ENCODE measurements at places on chromosomes 7 and 10.

GRCh38 chr10:116719804-116720203 lies 22.6 kb downstream of the HSPA12A start:
- DNase-seq = no peak

- peak; percentile 8 for DNase-seq
These were observed 192.5 kb upstream of the PRSS1 start for GRCh38 chr7:142556740-142557139.

- no peak for DNase-seq
These were observed 1.9 kb downstream of the EXOC6 start for GRCh38 chr10:92850185-92850584.

DNA sequence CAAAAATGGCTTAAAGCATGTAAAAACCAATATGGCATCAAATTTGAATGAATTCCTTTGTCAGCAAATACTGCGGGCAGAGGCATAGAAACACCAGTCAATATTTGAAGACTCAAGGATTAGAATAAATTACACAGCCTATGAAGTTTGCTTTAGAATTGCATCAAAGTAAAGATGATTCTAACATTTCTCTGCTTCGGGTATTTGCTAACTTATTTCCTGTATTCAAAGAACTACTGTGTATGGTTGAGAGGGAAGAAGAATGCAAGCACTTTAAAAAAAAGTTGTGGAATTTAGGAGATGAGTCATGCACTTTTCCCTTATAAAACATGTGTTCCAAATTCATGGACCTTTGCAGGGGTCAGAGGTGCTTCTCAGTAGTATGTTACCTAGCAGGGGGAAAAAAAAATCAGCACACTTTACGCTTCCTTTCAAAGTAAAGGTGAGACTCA lies 90.1 kb downstream of the PIP4K2A start:
- no peak for DNase-seq

- no peak for DNase-seq
These were observed 27.3 kb upstream of the NRG3 start for GRCh38 chr10:81847675-81848074.

DNA sequence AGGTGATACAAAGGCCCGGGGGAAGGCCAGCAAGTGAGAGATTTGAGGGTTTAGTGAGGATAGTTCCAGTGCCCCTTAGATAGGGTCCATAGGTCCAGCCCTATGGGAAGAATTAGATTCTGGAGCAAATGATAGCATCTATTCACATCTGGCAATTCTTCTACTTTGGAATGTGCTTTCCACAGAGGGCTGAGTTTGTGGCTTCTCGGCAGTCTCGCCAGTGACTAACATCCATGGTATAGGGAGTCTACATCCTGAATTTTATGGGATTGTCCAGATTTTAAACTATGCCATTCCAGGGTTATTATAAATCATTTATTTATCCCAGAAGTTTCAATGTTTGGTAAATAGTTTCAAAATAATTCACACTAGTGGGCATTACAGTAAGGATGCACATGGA lies 207.3 kb upstream of the ADO start:
- no peak for DNase-seq

- DNase-seq = no peak
These were observed 13.8 kb downstream of the DAGLB start for GRCh38 chr7:6433784-6434615.

- no peak for DNase-seq
These were observed 624 bp upstream of the CEP55 start for GRCh38 chr10:93495654-93496321.

- no peak for DNase-seq
These were observed 50.7 kb upstream of the ITGB8 start for GRCh38 chr7:20279979-20280378.

DNA sequence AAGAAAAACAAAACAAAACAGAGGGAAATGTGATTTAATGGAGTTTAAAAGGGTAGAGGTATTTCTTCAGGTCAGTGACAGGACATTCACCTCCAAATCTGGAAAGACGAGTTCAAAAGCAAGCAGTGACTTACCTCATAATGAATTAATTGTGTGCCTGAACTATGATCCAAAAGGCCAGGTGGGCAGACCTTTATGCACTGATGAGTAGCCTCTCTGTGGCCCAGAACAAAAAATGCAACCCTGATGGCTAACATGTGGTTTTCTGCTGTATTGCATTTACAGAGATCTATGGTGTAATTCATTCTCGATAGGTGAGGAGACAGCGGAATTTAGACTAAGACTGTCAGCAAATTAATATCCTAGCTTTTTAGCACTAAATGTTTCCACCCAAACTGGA lies 142.0 kb downstream of the HDAC9 start:
- DNase-seq = no peak

GRCh38 chr10:43943818-43944360 lies 295.2 kb upstream of the ZNF32 start:
- no peak for DNase-seq

DNA sequence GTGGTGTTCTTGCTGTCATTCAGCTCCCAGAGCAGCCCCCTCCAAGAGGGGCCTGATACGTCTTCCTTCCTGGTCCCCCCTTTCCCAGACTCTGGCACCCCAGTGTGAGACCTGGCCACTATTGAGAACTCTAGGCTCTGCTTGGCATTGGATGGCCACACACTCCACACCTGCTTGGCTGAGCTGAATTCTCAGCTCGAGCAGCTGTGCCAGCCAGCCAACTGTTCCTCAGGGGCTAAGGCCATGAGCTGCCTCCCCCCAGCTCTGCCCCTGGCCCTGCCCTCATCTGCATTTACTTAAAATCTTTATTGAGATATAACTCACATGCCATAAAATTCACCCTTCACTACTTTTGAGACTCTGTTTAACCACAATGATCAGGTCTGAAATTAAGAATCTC lies 6.7 kb downstream of the TLL2 start:
- DNase-seq = no peak

DNA sequence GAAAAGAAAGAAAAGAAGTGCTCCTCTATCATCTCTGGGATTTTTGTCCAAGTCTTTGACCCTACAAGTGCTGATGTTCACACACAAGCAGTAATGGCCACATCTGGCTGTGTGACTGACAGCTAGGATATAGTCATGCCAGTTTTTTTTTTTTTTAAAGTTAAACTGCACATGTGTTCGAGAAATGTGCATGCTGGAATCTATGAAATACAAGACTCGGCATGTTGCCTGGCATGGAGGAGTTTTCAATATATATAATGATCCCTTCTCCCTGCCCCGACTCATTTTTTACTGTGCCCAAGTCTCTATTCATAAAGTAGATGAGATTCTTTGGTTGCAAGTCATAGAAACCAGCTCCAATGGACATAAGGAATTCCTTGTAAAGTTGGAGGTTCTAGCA lies 60.4 kb upstream of the FGFR2 start:
- DNase-seq = no peak

GRCh38 chr10:10677479-10677878 lies 340.2 kb upstream of the CELF2 start:
- DNase-seq = no peak

DNA sequence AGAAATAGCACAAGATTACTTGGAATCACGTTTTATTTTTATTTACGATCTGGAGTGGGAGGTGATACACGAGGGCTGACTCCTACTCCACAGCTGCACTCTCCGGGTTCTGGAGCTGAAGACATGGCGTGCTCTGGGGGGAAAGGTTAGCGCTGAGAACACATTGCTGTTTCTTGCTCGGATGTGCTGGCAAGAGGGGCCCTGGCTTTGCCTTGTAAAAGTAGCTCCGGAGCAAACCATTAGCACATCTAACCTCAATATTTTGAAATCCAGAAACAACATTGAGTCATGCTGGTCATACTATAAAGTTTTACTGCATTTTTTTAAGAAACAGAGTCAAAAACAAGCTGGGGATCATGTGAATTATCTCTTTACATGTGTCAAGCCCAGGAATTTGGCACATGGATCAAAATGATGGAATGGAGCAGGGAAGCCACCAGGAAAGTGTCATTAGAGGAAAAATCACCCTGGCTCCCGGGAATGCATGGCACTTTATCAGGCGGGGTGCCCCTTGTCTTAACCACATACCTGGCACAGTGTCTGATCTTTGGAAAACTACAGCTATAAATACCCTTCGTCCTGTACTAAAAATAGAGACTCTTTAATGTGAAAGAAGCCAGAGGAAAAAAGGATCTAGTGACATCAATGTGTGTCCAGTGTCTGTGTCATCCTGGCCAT lies 31.6 kb upstream of the LYZL1 start:
- no peak for DNase-seq

DNA sequence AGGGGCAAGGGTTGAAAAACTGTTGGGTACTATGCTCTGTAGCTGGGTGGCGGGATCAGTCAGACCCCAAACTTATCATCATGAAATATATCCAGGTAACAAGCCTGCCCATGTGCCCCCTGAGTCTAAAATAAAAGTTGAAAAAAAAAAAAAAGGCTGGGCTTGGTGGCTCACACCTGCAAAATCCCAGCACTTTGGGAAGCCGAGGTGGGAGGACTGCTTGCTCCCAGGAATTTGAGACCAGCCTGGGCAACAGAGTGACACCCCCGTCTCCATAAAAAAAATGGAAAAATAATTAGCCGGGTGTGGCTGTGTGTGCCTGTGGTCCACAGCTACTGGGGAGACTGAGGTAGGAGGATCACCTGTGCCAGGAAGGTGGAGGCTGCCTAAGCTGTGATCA lies 83.5 kb downstream of the VIPR2 start:
- no peak for DNase-seq

- no peak for DNase-seq
These were observed 61.6 kb downstream of the GTF2IRD1 start for GRCh38 chr7:74515276-74515675.

- no peak for DNase-seq
These were observed 27.3 kb upstream of the MRC1 start for GRCh38 chr10:17781856-17782255.

GRCh38 chr10:47256751-47257336 lies 43.2 kb upstream of the GDF10 start:
- DNase-seq = peak; percentile 26

DNA sequence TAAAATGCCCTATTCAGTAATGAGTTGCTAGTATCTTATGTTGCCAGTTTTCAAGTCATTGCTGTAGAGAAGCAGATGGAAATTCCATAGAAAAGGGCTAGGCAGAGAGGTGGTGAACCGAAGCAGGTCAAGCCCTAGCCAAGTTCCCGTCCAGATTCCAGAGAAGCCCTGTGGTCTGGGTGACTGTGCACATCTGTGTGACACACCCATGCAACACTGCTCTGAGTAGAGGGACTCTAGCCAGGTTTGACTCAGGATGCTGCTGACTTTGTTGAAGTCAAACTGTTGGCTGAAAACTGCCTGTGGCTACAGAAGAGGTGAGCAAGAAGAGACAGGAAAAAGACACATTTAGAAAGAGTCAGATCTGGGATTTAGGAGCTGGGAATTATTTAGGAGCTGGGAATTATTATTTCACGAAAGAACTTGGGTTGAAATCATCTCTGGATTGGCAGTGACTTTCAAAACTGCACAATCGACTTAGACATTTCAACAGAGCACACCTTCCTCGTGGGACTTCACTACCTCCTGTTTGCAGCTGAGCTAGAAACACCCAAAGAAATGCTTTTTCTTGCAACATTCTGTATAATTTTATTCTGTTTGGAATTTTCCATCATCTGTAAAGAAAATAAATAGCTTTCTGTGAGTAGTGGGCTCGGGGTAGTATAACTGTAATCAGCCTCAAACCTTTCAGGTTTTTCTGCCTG lies 149.1 kb upstream of the PRKCQ start:
- no peak for DNase-seq

GRCh38 chr7:139748373-139748765 lies 29.4 kb downstream of the HIPK2 start:
- no peak for DNase-seq
